GM12865 (cell line): ENCODE measurements at places on chromosomes 4 and X.
A peak's percentile ranks its signal among the peaks of the same experiment; 100 is the strongest.

GRCh38 chr4:119629142-119629471, 503 bp upstream of the PDE5A start:
- no peak for DNase-seq

GRCh38 chr4:2596611-2597010, 60.2 kb downstream of the FAM193A start:
- DNase-seq: no peak

DNA sequence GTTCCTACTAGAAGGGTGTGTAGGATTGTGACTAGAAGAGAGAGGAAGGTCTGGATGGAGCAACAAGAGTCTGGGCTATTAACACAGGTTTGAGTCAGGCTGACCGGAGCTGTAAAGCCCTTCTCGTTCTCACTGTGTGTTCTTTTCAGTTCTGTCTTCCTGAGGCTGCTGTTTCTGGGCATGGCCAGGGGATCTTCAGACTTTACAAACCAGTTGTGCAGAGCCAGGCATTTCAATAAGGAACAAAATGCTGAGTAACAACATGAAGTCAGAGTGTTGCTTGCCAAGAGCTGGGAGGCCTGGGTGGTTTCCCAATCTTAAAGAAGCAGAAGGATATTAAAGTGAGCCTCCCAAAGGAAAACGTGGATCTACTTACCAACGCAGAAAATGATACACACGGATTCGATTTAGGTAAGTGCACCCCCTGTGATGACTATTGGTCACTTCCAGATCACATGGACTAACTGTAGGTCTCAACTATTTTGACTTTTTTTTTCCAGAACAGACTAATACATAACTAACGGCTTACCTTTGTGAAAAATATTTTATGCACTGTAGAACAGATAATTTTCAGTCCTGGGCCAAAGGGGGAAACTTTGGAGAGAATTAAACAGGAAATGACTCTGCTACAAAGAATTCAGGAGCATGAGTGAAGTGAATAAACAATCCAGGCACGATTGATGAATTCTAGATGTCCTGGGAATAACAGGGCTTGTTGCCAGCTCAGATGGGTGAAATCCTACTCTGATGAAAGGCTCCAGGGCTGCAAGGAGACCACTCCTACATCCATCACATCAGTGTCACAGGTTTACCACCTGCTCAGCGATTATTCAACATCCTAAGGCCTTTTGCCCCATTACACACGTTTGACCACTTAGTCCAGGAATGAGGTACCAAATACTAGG, 94.5 kb downstream of the ANXA3 start:
- peak; percentile 53 for DNase-seq

GRCh38 chrX:12978205-12979025, 3.5 kb downstream of the TMSB4X start:
- DNase-seq: peak; percentile 93

GRCh38 chr4:79757600-79757999, 315.4 kb downstream of the ANTXR2 start:
- no peak for DNase-seq

DNA sequence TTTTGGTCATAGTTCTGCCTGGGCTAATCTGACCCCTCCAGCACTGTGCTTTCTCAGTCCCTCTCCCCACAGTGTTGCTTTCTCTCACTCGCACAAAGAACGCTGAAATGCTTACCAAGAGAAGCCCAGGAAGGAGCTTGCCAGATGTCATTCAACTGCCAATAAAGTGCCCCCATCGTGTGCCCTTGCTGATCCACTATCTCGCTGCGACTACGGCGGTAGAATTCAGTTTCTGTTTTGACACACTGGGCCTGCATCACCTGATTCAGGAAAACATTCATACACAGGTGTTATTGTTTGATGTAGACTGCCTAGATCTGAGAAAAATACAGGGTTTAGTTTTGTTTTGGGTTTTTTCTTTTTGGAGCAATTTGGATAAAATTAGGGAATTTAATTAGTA, 121.2 kb downstream of the MANBA start:
- DNase-seq: no peak

DNA sequence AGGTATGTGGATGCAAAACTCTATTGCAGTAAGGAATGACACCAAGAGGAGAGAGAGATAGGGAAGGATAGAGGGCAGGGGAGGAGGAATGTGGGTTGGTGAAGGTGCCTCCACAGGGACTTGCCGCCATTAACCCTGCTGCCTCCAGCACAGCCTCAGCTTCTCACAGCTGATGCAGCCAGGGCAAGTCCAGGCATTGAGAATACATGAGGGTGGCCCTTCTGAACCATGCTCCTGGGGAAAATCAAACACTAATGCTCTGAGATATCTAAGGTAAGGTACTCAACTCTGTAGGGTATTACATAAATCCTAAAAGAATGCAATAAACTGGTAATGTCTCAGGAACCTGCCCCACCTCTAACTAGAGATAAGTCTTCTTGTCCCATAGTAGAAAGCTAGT, 28.7 kb downstream of the UGT2B7 start:
- DNase-seq: peak; percentile 11
